ENCODE measurements at places on chromosomes 16 and 17. TPM values are rescaled to one million over a fixed set of nuclear protein-coding genes. Genes with fewer than 3 reads are reported as not detected.

The ADAD2 gene
- not detected for total RNA-seq

The SULT1A2 gene
- 0.66 TPM for total RNA-seq

The UBALD1 gene
- 26.0 TPM for total RNA-seq

The NPIPB12 gene
- 160 TPM for total RNA-seq

The ODAD4 gene
- total RNA-seq, result not detected

- no peak for DNase-seq
Observed at GRCh38 chr16:58384437-58385055, 7.7 kb upstream of the GINS3 start.

DNA sequence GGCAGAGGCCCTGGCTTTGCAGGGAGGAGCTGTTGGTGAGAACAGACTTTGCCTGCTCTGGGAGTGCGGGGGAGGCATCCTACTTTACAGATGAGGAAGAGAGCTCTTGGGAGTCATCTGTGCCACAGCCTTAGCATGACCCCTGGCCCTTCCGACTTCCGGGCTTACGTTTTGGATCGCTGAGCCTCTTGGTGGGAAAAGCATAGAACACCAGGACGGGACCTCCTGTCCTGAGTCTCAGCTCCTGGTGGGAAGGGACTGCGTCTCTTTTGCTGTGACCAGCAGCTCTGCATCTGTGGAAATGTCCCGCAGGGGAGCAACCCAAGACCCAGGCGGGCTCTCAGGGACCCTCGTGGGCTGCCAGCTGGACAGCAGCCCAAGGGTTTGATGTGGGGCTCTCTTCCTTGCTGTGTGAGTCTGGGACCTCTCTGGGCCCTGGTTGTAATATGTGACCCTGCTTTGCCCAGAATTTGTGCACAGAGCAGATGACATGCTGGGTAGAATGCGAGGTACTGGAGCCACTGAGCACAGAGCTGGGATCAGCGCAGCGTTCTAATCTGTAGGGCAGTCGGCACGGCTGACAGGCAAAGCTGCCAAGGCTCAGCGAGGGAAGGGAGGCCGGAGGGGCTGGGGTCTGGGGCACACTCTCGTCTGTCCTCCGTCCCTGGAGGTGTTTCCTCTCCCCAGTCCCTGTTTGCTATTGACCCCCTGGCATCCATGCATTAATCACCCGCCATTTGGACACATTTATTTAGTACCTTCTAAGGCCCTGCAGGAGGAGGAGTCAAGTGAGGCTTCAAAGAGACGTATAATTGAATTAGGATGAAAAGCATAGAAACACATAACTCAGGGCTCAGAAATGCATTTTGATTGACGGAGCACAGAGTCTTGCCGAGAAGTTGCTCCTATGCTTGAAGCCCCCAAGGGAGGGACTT, 64.0 kb downstream of the NT5M start:
- DNase-seq, result no peak

DNA sequence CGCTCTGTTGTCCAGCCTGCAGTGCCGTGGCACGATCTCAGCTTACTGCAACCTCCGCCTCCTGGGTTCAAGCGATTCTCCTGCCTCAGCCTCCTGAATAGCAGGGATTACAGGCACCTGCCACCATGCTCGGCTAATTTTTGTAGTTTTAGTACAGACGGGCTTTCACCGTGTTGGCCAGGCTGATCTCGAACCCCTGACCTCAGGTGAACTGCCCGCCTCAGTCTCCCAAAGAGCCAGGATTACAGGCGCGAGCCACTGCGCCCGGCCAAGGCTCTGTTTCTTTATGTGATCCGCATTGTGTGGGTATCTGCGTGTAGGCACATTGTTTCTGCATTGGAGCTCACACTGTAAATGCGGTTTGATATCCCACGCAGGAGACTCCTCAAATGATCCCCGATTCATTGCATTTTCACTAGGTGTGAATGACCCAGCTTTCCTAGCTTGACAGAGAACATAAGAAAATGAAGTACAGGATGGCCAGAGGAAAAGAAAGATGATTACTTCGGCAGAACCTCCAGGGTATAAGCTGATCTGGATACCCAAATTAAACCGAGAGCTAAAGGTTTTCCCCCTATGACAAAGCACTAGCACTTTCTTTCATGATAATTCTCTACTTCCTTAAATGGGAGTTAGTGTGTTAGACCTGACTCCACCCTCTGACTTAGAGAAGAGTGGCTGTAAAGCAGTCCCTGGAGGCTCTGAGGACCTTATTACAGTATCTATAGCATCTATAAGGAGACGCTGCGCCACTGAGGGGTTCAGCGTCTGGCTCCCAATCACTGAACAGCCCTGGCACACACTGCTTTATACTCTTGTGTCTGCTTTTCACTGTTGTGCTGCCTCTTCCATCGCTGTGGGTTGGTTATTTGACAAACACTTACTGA, 17.3 kb downstream of the COTL1 start:
- DNase-seq, result peak; percentile 61

DNA sequence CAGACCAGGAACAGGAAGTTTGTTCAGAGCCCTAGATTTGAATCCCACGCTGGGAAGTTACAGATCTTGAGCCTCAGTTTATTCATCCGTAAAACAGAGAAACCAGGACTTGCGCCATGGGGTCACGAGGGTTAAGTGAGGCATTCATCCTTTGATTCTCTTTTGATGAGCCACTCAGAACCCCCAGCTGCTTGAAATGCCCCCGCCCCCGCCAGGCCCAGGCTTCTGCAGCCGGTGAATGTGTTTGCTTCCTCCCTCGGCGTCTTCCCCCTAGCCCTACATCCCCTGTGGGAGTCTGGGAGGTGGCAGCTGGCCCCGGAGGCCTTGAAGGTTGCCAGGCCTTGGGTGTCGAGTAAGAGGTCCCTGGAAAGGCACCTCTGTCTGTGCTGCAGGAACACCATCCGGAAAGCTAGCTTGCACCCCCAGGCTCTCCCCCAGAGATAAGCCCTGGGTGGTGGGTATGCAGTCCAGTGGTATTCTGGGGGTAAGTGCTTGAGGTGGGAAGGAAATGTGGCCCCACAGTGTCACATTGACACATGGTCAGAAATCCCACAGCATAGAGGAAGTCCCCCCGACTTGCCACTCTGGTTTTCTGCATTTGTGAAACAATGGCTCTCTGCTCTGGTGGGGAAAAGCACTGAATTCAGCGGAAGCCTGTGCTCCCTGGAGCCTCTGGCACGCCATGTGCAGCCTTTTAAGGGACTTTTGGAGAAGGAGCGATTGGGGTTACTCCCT, 14.9 kb downstream of the IRF8 start:
- DNase-seq, result no peak

- DNase-seq, result no peak
Observed at GRCh38 chr16:16905850-16906249, 526.9 kb downstream of the NPIPA7 start.

DNA sequence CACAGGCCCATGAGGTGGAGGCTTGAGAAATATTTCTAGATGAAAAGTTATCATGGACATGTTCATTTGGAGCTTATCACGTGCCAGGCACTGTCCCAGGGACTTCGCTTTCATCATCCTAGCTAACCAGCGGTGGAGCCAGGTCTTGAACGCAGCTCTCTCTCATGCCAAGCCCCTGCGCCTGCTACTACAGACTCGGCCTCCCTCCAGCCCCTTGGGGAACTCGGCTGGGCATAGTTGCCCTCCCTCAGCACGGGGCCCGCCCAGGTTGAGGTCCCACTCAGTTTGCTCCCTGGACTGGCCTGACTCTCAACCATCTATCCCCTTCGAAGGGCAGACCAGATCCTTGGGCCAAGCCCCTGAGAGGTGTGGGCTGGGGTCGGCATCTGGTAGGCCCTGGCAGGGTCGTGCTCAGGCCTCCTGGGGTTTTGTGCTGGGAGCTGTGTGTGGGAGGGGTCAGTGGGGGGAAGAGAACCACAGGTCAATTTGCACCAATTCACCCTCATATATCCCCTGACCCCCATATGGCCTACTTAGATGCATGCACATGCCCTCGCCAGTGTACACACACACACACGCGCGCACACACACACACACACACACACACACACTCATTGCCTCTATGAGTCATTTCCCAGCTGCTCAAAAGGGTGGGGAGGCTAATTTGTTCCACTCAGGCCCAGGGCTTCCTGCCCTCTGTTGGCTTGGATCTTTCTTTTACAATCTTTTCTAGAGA, 12.1 kb upstream of the SCN4A start:
- peak; percentile 44 for DNase-seq

DNA sequence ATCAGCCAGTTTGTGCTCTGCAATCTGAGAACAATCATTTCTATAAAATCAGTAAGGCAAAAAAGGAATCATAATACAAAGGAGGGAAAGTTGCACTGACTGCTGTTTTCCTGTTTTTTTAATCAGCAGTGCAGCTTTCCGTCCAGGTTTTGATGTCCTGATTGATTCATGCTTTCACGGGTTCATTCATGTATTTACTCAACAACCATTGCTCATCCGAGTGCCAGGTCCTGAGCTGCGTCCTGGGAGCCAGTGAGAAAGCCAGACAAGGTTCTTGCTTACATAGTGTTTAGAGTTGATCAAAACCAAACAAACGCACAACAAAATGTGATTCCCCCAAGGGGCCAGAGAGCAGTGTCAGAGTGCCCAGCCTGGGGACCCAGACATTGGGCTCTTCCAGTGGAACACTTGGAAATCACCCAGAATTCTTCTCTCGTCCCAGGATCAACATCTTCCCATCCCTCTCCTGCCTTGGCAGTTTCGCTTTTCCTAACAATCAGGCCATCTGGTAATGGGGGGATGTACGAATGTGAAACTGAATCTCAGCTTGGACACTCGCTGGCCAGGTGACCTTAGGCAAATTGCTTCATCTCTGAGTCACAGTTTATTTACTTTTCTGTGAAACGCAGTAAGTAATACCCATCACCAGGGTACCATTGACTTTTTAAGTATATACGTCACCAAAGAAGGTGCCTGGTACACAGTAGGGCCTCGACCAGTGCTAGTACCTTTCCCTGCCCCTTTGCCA, 13.3 kb upstream of the C1QL1 start:
- no peak for DNase-seq

Data from naive thymus-derived CD8-positive, alpha-beta T cell (primary cell).